CD4-positive, alpha-beta T cell treated with Interferon gamma for 1 hour (primary cell): ENCODE measurements at places on chromosomes 11 and 22.

GRCh38 chr22:17878941-17879340, 104.7 kb upstream of the BID start:
- DNase-seq, result no peak

- no peak for DNase-seq
Observed at GRCh38 chr22:19064354-19065054, 57.7 kb downstream of the DGCR2 start.

- DNase-seq, result no peak
Observed at GRCh38 chr11:96337541-96338431, 5.2 kb downstream of the MAML2 start.

- DNase-seq, result no peak
Observed at GRCh38 chr11:36492724-36493304, 17.3 kb downstream of the TRAF6 start.

DNA sequence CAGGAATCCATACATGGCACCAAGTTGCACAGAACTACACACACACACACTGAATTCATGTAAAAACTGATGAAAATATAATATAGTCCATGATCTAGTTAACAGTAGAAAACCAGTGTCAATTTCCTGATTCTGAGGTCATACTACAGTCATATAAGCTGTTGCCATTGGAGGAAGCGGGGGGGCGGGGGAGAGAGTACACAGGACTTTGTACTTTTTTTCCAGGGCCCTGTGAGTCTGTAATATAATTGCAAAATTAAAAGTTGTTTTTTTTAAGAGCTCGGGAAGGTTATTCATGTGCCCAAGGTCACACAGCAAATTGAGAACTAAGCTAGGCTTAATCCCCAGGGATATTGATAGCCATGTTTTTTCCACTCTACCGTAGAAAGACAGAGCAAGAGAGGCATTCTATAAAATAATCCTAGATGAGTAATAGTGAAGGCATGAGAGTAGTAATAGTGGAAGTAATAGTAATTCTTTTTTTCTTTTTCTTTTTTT, 312.3 kb downstream of the MN1 start:
- no peak for DNase-seq

- DNase-seq, result no peak
Observed at GRCh38 chr11:71245601-71246391, 6.6 kb downstream of the SHANK2 start.

DNA sequence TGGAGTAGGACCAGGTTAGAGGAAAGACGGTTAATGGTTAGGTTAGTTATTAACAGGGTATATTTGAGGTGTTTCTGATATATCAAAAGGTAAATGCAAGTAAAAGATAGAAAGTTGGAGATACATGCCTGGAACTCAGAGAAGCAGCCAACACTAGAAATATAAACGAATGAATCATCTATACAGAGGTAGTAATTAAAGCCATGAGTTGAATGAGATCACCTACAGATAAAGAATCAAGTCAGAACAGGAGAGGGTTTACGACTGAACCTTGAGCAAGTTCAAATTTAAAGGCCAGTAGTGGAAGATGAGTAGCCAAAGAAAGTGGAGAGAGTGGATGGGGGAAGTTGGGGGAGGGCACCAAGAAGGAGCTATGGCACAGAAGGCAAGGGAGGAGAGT, 73.9 kb downstream of the SPON1 start:
- no peak for DNase-seq

- no peak for DNase-seq
Observed at GRCh38 chr11:121578251-121578976, 125.6 kb upstream of the SORL1-AS1 start.

- DNase-seq, result no peak
Observed at GRCh38 chr11:115201111-115201792, 303.0 kb downstream of the CADM1 start.

- DNase-seq, result no peak
Observed at GRCh38 chr11:108364159-108364558, 103.2 kb downstream of the C11orf65 start.

DNA sequence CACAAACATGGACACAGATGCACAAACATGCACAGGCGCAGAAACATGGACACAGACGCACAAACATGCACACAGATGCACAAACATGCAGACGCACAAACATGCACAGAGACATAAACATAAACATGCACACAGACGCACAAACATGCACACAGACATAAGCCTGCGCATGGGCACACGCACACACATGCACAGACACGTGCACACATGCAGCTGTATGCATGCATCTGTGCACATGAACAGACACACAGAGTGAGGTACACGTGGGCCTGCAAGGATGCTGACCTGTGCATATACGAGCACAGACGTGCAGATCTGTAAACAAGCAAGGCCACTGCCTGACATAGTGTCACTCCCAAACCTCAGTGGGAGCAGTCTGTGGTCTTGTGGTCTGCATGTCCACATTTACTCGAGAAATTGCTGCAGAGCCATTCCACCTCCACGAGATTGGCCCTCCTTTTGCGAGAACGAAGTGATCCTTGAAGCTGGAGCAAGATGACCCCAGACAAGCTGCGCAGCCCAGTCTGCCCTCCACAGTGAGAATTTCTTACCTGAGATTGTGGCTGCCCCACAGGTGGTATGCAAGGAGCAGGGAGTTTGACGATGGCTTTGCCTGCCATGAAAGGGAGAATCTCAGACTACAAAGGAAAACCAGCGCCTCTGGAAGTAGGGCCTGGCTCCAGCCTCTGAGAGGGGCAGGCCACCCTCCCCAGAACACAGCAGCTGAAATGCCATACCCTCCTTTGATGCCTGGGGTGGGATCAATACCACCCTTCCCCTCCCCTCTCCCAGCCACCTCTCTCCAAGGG, 299.9 kb downstream of the BRD1 start:
- DNase-seq, result no peak

DNA sequence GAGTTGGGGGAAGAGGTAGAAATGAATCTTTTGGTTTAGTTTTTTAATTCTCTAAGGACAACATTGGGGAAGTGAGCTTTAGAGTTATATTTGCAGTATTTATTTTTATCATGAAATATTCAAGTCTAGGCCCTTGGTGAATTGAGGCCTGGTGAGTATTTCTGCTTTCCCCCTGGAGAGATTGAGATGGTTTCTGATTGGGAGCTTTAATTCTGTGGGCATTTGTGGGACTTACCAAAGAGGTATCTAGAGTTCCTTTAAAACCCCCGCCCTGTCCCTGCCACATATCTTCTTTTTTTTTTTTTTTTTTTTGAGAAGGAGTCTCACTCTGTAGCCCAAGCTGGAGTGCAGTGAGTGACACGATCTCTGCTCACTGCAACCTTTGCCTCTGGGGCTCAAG, 9.6 kb downstream of the ACO2 start:
- no peak for DNase-seq

DNA sequence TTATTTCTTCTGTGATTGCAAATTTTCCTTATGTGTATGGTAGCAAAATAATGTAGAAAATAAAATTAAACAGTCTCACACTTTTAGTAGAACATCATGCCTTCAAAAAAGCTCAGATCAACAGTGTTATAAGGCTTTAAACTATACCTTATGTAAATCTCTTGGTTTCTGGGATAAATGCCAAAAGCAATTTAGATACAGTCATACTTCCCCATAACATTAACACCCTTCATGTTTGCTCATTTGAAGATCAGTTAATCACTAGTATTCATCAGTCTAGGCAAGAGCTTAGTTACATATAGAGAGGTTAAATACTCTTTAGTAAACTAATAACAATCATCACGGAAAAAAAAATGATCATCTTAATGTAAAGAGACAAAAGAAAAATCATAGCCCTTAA, 421.8 kb upstream of the ANO3 start:
- DNase-seq, result no peak

DNA sequence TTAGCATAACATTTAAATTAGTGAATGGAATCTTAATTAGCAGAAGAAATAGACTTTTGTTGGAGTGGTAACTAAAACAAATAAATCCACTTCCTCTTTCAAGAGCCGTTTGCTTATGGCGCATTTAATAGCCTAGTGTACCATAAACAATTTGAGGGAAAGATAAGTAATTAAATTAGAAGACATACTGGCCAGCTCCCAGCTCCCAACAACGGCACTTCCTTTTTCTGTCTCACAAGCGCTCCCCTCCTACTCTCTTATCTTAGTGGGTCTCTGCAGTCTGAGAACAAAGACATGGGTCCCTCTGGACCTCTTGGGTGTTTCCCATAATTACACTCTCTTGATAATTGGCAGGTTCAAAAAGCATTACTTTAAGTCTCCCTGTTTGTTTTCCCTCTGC, 146.0 kb downstream of the OPCML start:
- no peak for DNase-seq

DNA sequence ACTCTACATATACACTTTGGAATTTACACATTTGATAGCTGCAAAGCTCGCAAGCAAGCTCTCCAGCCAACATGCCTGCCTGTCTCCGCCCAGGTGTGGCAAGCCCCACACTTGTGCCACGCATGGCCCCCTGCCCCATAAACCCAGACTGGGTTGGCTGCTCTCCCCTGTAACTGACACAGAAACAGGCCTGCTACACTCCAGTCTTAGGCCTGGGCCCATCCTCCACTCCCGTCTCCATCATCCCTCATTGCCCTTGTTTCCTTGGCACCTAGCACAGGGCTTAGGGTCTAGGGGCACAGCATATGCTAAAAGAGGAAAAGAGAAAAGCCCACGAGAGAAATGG, 41.4 kb downstream of the PACSIN2 start:
- DNase-seq, result no peak

GRCh38 chr11:68727783-68728182, 23.5 kb downstream of the TESMIN start:
- no peak for DNase-seq

- DNase-seq, result no peak
Observed at GRCh38 chr22:44670220-44670988, 31.6 kb upstream of the PRR5 start.

- no peak for DNase-seq
Observed at GRCh38 chr22:47279337-47279736, 516.9 kb downstream of the TBC1D22A start.

GRCh38 chr11:12981676-12982522, 27.2 kb upstream of the RASSF10 start:
- no peak for DNase-seq

GRCh38 chr11:10294290-10294953, 403 bp upstream of the SBF2 start:
- DNase-seq, result no peak

DNA sequence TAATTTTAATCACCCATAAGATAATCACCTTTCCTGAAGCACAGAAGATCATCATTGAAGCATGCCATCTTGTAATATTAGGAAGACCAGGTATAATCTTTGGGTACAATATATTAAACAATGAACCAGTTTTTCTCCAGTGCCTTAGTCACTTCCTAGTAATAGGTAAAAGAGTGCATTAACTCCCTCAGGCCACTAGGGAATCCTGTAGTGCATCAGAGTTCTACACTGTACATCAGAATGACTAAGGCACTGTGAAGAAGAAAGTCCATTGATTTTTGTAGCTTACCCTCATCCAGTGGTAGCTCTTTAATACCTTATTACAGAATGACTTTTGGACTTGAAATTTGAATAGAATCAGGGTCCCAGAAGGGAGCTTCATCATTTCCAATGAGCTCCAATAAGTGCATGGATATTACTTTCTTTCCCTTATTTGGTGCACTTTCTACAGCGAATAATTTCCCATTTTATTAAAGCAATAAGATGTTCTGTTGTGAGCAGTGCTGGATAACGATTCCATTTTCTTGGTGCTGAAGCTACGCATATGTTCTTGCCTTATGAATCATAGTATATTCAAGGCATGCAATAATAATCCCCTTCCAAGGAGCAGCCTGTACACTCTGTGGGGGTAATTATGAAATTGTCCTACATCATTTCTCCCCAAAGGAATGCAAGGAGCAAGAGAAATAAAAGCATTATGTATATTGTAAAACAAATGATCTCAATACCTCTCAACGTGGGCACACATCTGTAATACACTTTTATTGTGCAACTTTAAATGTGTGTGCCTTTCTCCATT, 4.7 kb downstream of the C11orf87 start:
- DNase-seq, result no peak

GRCh38 chr11:74278721-74279161, 32.7 kb downstream of the P4HA3 start:
- no peak for DNase-seq

DNA sequence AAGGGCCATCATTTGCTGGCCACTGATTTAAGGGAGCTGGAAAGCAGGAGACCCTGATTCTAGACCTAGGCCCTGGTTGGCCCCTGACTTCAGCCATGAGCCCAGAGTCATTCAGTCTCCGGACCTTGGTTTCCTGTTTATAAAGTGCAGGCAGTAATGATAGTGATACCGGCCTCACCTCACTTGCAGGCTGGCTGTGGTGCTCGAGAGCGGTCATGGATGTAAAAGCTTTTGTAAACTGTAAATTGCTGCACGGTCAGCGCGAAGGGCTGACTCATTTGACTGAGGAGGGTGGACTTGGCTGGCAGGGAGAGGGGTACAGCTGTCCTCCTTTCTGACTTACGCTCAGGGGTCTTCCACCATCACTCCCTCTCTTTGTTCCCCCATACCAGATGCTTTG, 37.4 kb downstream of the FBLN1 start:
- no peak for DNase-seq

DNA sequence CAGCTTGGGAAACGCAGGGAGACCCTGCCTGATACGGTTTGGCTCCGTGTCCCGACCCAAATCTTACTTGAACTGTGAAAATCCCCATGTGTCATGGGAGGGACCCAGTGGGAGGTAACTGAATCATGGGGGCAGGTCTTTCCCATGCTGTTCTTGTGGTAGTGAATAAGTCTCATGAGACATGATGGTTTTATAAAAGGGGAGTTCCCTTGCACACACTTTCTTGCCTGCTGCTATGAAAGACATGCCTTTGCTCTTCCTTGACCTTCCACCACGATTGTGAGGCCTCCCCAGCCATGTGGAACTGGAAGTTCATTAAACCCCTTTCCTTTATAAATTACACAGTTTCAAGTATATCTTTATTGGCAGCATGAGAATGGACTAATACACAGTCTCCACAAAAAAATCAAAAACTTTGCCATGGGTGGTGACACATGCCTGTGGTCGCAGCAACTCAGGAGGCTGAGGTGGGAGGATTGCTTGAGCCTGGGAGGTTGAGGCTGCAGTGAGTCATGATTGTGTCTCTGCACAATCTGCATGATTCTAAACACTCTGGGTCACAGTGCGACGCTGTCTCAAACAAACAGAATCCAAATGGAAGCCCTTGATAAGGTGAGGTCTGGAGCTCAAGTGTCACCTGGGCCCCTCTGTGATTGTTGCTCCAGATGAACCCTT, 34.9 kb downstream of the SYN3 start:
- DNase-seq, result no peak

DNA sequence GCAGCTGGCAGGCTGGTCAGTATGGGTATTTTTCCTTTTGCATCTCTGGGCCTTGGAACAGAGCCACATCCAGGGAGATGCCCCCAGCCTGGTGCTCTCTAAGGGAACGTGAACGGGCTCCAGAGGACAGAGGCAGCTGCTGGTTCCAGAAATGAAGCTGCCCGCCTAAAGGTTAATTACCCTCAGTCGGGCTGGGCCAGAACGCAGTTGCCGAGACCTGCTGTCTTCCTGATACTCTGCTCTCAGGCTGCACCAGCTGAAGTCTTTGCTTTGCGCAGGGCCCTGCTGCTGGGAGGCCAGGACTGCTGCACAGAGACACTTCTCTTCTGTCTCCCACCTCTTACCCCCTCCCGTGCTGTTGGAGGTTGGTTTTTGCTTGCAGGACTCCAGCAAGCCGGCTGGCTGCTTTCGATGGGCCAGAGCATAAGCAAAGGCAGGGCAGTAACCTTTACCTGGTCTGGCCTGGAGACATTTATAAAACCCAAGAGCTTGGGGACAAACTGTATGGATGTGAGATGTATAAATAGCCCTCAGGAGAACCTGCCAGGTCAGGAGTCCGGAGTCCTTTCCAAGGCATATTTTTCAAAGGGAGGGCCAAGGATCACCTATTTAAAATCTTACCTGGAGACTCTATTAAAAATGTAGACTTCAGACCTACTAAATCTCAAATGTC, 197.1 kb downstream of the GRIK4 start:
- DNase-seq, result no peak

- DNase-seq, result no peak
Observed at GRCh38 chr11:68425866-68426380, 34.6 kb upstream of the PPP6R3 start.
